Sciatic nerve (tissue), 2 donors: ENCODE measurements at places on chromosomes 3 and 15.

- no peak for DNase-seq
Observed at GRCh38 chr15:101489599-101490407, at the start of gene PCSK6. TSS of gene PCSK6 (minus strand) at chr15:101489707. CDS start at chr15:101489670, 37 bp downstream.

GRCh38 chr3:58152225-58153015, 58.4 kb downstream of the DNASE1L3 start:
- DNase-seq, result no peak

DNA sequence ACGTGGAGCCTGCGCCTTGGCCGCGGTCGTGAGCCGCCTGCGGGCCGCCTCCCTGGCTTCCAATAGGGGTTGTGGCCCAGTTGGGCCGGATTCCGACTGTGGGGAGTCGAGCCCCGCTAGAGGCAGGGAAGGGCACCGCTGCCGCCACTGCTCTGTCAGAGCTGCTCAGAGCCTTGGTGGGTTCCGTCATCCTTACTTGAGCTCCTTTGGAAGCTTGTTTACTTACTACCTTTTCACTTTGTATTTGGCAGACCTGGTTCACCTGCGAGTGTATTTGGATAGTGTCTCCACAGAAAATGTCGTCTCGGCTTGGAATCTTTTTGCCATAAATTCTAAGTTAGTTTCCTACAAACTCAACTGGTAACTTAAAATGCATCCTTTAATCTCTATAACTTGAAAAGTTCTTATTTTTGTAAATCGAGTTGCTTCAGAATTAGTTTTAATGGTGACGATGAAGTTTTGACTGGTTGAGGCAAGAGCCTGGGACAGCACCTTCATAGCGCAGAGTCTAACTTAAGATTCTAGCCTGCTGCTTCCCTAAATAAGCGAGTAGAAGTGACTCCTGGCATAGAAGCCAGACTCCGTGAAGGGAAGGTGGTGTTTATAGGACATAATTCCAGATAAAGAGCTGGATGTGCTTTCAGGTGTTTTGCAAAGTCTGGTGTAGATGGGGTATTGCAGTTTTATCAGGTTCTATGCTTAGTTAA, 800 bp downstream of the DAG1 start:
- no peak for DNase-seq

DNA sequence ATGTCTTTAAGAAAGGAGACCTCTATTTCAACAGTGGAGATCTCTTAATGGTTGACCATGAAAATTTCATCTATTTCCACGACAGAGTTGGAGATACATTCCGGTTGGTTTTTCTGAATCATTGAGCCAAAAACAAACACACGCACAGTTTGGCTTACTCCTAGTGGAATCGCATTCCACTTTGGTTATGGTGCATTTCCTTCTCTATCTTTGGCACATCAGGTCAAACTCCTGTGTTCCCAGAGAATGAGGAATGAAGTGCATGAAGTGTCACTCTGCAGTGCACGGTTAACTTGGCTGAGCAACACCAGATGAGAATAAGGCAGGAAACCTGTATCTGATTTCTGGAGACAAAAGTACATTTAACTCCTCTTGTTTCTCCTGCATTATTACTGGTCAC, 38.5 kb downstream of the HDC start:
- DNase-seq, result no peak

DNA sequence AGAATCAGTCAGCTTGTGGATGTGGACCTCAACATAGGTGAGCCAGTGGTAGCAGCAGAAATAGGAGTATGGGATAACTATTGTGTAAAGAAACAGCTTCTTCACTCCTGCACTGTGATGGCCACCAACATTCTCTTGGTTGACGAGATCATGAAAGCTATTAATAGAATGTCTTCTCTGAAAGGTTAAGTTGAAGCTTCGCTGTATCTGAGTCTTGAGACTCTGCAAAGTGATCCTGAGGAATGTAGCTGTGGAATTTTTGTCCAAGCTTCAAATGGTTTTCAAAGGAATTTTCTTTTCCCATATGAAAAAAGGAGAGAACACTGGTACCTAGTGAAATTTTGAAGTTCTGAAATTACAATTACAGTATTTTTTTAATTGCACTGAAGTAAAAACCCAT, 146.3 kb downstream of the GMNC start:
- DNase-seq, result no peak

GRCh38 chr3:128180436-128180835, 27.2 kb downstream of the EEFSEC start:
- DNase-seq, result no peak

GRCh38 chr15:70781236-70781635, 17.9 kb upstream of the UACA start:
- no peak for DNase-seq

GRCh38 chr3:39434574-39434973, 28.1 kb downstream of the RPSA start:
- DNase-seq, result no peak

GRCh38 chr3:194323785-194324735, 27.1 kb downstream of the CPN2 start:
- DNase-seq, result no peak

- DNase-seq, result no peak
Observed at GRCh38 chr3:69088063-69088462, 3.3 kb downstream of the ARL6IP5 start.
